ENCODE measurements at places on chromosomes 6 and 20.
A peak's percentile ranks its signal among the peaks of the same experiment; 100 is the strongest.

GRCh38 chr6:158047127-158047518, 65.5 kb downstream of the SYNJ2 start:
- no peak for DNase-seq

GRCh38 chr20:3203315-3204123, 963 bp downstream of the DDRGK1 start:
- no peak for DNase-seq

- DNase-seq, result peak; percentile 14
Measured at GRCh38 chr6:15577550-15578171, 85.2 kb downstream of the DTNBP1 start.

GRCh38 chr6:148628251-148628650, 118.6 kb upstream of the UST start:
- no peak for DNase-seq

- peak; percentile 62 for DNase-seq
Measured at GRCh38 chr6:125995972-125996580, 9.7 kb downstream of the TRMT11 start.

DNA sequence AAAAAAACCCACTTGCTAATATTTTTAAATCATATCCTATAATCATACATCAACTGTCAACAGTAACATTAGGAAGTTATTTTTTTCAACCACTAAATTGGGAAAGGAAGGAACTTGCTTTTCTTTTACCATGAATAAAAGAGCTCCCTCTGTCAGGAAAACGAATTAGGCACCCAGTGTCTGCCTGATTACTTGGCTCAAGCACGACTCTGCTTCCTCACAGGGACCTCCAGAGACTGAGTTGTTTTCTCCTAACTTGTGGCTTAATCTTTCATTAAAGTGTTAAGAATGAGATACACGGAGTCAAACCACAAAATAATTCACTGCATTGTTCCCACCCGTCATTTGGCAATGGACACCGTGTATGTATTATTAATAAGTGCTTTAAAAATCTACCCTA, 1405.1 kb upstream of the EYS start:
- no peak for DNase-seq

- DNase-seq, result no peak
Measured at GRCh38 chr6:70474751-70475150, 61.4 kb downstream of the FAM135A start.

DNA sequence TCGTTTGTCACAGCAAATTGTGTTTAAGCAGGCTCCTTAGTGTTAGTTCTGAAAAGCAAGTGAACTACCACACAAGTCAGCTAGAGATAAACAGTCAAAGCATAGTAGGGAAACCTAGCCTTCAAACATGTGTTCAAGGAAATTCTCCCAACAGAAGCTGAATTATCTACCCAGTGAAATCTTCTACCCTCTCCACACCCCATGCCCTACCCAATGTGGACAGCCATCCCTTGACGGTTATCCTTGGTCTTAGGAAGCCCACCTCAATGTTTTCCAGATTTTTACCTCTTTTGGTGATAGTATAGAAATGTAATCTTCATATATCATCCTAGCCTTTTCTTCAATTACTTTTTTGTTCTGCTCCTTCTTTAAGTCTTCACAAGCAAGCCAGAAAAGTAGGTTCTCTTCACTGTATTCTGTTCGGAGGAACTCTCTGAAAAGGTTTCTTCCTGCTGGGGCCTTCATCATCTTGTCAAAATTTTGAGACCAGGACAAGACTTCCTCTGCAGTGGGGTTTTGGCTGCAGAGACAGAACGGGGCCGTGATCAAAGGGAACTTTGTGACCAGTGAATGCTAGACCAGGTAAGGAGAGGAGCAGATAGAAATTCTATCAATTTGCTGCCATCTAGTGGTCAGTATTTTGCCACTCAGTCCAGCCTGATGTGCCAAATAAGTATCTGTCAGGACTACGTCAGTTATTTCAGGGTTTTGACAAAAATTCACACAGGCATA, 21.6 kb upstream of the MTRF1L start:
- peak; percentile 36 for DNase-seq

DNA sequence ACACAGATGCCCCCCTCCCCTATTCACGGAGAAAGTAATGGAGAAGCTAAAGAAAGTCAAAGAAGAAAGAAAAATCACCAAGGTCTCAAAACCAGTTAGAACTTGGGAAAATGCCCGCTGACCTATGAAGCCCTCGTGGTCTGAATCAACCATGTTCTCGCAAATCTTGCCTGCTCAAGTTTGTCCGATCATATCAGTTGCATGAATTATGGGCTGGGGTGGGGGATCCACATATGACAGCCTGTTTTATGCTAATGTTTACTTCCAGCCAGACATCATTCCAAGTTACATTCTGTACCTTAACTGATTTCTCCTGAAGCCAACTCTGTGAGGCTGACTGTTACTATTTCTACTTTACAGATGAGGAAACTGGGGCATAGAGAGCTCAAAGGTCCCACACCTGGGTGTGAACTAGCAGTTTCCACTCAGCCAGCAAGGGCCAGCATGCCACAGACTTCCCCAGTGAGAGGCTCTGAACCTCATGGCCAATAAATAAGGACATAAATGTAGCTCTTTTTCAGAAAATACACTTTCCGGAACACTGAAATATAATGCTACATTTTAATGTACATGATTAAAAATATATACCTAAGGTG, 2.1 kb downstream of the RNASET2 start:
- DNase-seq, result no peak

DNA sequence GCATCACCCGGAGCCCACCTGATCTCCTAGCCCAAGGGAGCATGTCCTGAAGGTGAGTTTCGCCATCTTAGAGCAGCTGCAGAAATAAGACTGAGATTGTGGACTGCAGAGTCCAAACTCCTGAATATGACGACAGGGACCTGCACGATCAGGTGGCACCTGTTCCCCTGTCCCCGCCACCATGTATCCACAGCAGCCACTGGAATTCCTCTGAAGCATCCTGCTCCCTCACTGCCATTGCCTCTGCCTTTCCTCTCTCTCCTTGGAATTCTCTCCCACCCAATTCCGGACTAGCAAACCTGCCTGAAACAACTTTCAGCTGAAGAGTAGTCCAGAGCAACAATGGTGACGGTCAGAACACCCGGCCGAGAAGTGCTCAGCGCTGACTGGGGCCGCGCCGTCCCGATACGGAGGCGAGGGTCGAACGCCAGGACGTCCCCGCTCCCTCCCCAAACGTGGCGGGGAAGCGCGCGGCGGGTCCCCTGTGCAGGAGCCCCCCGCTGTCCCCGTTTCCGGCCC, 694 bp upstream of the FAM120B start:
- no peak for DNase-seq

DNA sequence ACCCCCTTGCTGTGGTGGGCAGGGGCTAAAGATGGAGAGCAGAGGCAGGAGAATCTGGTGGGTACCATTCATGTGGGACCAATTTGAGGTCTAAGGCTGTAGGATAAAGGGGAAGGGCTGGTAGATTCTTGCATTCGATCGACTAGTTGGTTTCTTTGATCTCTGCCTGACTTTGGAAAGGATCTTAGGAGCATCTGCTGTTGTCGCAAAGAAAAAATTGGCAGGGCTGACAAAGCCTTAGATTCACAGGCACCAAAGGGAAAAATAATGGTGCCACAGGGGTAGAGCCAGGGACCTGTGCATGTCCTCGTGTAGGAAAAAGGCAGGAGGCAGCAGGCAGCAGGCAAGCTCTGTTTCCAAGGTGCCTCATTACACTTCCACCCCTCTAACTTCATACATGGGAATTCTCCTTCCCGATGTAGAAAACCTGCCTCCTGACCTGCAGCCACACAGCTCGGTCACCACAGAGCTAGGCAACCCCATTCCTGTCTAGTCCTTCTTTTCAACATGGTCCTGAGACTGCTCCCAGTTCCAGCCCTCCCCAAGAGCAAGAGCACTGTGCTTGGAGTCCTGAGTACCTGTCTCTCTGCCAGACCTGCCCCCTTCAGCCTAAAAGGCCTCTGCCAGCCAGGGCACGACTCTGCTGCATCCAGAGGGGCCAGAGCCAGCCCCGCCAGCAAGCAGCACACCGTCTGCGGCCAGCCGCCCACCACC, 71.9 kb downstream of the FGD2 start:
- no peak for DNase-seq

DNA sequence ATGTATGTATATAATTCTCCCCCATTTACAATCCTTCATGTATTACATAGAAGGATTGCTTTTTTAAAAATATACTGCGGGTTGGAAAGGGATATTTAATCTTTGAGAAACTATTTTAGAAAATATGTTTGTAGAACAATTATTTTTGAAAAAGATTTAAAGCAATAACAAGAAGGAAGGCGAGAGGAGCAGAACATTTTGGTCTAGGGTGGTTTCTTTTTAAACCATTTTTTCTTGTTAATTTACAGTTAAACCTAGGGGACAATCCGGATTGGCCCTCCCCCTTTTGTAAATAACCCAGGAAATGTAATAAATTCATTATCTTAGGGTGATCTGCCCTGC, 3.6 kb downstream of the FOXC1 start:
- DNase-seq, result no peak

- DNase-seq, result no peak
Measured at GRCh38 chr20:30598460-30599230, 658.8 kb upstream of the DEFB115 start.

- DNase-seq, result no peak
Measured at GRCh38 chr20:42686057-42686456, 503.6 kb downstream of the PTPRT start.

- DNase-seq, result no peak
Measured at GRCh38 chr20:63393566-63393965, 32.4 kb upstream of the CHRNA4 start.

DNA sequence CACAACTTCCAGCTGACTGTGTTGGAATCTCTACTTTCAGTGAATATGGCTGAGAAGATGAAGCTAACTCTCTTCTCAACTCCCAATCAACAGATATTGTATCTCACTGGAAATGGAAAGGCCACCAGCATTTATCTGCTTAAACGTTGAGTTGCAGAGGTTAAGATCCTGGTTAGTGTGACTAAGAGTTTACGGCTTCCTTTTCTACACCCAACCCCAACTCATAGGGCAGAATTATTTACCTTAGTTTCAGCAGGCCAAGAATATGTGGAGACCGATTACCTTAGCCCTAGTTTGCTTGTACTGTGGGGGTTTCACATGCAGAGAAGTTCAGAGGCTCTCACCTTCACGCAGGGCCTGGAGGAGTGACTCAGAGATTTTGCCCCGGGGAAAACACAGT, 1026.6 kb downstream of the EYS start:
- DNase-seq, result no peak

GRCh38 chr6:170462366-170463020, 90.6 kb downstream of the PSMB1 start:
- DNase-seq, result no peak

GRCh38 chr20:2246069-2246491, 49.7 kb upstream of the TGM3 start:
- DNase-seq, result peak; percentile 31

DNA sequence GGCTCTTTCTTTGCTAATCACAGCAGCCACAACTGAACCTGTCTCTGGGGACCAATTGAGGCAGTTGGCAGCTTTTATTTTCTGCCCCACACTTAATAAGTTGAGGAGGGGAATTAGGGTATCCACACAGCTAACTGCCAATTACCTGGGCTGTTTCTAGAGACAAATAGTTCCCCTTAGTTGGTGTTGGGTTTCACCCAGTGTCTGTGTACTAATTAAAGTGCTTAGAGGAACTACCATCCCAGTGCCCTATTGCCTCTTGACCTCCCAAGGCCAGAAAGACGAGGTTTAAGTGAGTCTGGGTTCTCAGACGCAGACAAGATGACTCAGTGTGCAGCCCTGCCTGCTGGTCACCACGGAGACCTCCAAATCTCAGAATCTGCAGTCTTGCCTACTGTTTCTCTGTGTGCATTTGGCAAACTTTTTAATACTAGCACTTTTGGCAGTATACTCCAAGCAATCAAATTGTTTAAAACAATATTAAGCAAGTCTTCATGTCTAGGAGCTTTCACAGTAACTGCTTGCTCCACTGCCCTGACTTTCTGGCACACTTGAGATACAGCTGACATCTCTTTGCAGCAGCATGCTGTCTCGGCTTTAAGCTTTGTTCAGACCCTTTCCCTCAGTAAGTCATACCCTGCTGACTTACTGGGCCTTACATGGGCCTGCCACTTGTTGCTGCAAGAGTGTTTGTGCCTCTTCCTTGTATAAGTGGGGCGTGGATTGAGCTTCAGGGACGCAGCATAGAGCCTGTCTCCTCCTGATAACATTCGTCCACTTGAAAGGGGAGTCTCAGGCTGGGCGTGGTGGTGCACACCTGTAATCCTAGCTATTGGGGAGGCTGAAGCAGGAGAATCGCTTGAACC, 31.9 kb downstream of the STK35 start:
- no peak for DNase-seq

DNA sequence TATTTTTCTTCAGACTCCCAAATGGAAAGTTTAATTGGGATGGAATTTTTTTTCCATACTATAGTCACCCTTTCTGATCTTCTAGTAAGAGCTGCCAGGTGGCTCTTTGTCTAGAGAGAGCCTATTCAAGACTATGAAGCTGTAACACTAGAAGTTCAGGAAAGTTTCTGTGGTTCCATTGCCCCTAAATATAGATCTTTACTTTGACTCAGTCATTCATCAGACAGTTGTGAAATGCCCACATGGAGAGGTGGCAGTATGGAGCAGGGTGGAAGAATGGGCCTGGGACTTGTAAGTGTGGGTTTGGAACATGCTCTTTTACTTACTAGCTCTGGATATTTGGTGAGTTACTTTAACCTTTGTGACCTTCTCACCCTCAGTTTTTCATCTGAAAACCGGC, 87.8 kb downstream of the CTNNBL1 start:
- DNase-seq, result no peak

DNA sequence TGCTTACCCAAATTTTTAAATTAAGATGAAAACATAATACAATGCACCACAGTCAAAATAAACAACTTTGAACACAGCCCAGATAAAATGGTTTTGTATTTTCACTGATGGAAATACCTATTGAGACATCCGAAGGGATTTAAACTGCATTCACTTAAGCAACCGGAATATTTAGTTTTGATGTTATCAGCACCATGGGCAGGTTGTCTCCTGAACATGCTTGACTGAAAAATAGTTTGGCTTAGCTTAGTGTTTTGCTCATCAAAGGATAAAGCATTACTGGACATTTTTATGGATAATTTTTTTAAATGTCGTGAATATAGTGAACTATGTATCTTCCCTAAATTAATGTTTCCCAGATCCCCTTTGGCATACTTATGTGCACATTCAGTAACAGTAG, 177.5 kb downstream of the GJA1 start:
- DNase-seq, result no peak

DNA sequence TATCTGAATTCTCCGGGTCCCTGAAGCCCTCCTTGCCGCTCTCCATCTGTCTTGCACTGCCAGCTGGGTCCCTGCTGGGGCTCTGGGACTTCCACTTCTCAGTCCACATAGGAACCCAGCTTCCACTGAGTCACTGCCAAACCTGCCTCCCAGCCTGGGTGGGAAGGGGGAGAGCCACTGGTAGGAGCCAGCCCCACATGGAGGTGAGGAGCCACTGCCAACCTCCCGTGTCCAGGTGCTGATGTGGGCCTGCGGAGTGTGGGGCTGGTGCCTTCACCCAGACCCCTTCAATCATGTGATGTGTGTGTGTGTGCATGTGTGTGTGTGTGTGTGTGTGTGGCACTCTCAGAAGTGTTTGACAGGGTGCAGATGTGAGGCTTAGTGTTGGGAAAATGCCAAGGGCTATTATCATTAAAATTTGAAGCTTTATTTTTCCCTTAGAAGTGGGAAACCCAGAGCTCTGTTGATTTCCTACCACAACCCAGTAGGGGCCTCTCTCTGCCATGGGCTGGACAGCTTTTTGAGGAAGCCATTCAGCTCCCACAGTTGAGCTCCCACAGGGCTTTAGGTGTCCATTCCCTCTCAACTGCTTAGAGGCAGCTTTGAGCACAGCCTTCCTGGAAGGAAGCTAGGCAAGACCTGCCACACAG, 9.3 kb upstream of the SGK2 start:
- no peak for DNase-seq

GRCh38 chr20:2705931-2706645, 13.5 kb downstream of the EBF4 start:
- DNase-seq, result no peak
